ENCODE measurements at places on chromosomes 13 and 19. TPM values are rescaled to one million over a fixed set of nuclear protein-coding genes. Genes with fewer than 3 reads are reported as not detected.

GRCh38 chr13:44242766-44243165, 130.9 kb upstream of the SERP2 start:
- DNase-seq = no peak

- no peak for DNase-seq
Observed at GRCh38 chr19:45385392-45386221, 15.2 kb upstream of the ERCC2 start.

GRCh38 chr19:13284929-13285928, 135.0 kb downstream of the IER2 start:
- no peak for DNase-seq

DNA sequence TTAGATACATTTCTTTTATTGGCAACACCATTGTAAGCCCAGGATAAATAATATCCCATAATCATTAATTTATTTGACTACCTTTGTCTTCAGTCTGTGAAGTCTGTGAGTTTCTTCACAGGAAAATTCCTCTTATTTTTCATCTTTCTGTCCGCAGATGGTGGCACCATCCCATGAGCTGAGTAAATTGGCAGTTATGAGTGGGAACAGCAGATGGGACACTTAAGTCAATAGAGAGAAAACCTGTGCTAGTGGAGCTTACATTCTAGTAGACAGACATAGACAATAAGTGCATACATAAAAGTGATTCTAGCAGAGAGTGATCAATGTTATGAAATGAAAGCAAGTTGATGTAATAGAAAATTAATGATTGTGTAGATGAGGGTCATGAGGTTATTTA, 638.2 kb upstream of the MIR17HG start:
- DNase-seq = no peak

- no peak for DNase-seq
Observed at GRCh38 chr13:45863709-45864590, 12.4 kb upstream of the SIAH3 start.

DNA sequence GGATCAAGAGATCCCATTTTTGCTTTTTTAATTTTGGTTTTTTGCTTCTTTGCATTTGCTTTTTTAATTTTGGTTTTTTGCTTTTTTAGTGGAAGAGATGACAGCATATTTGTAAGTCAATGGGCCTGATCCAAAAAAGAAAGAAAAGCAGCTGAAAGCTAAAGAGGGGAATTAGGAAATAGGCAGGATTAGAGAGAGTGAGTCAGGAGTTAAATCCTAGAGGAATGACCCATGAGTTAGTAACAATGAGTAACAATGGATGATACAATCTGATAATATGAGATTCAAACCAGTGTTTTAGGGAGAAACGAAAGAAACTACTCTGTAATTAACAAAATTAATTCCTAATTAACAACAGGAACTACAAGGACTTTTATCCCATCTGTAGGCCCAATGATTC, 111.2 kb upstream of the SGCG start:
- no peak for DNase-seq

DNA sequence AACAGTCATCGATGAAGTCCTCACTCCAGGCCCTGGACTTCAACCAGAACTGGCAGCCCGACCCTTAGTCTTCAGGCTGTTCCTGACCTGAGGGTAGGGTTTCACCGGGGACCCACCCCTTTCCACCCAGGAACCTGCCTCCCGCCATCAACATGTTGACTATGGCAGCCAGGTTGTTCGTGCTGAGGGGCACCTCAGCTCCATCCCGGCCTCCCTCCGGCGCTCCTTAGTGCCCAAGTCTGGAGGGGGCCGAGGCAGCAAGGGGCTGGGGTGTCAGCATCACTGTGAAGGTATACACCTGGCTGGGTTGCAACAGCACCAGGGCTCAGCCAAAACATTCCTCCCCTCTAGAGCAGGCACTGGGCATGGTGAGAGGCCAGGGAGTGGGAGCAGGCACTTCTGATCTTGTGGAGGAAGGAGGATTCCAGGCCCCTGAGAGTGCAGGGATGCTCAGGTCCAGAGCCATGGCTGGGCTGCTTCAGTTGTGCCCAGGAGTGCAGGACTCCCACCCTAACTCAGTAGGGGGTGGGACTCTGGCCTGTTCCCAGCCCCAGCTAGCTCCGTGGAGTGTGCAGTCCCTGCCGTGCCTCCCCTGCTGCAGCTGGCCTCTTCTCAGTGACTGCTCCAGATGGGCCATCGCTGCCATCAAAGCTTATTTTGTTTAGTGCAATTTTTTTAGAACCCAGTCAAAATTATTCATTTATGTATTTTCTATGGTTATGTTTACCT, 1445.9 kb downstream of the PCDH9 start:
- no peak for DNase-seq

- DNase-seq = peak; percentile 41
Observed at GRCh38 chr13:114044486-114044885, 70.6 kb upstream of the C13orf46 start.

DNA sequence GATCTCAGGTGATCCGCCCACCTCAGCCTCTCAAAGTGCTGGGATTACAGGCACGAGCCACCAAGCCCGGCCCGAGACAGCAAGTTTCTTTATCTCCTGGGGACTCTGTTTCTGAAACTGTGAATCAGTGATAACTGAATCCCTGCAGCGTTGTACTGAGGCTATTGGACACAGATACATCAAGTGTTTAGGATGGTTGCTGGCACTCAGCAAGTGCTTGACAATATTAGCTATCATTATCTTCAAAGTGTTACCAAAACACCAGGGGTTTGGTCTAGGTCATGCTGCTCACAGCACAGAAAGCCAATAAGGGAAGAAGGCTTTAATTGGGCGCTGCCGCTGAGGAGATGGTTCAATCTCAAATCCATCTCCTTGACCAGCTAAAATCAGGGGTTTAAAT, 20.5 kb upstream of the PNMA8C start:
- no peak for DNase-seq

DNA sequence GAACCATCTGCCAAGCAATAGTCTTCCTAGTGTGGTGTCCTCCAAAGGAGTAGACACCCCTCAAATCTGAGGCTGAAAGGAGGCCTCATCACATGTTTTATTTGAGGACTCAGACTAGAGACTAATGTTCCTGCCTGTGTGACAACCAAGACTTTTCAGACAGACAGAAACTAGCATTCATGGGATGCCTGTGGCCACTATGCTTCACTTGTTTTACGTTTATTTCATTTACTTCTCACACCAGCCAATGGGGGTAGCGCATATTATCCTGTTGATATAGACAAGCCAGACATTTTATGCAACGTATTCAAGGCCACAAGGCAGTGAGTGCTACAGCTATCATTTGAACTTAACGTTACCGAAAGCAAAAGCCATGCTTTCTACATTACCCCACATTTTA, 391.7 kb upstream of the HTR2A start:
- DNase-seq = no peak

GRCh38 chr19:33374236-33374714, 766 bp downstream of the CEBPG start:
- peak; percentile 46 for DNase-seq

- DNase-seq = no peak
Observed at GRCh38 chr19:30314056-30314804, 58.0 kb upstream of the ZNF536 start.

DNA sequence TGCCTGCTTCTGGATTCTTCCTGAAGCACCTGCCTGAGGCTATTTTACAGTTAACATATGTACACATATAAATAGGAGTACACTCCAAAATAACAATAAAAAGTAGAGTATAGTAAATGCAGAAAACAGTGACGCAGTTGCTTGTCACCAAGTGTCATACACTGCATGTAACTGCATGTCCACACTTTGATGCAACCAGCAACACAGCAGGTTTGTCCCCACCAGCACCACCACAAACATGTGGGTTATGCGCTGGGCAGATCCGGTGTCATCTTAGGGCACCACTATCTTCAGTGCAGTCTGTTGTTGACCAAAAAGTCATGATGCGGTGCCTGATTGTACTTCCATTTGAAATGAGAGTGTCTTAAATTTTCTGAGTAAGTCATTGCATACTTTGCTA, 51.3 kb downstream of the COL4A2 start:
- DNase-seq = no peak

GRCh38 chr13:65336087-65336749, 1893.9 kb downstream of the PCDH9 start:
- DNase-seq = no peak

GRCh38 chr19:46861691-46862502, 1.1 kb downstream of the ARHGAP35 start:
- no peak for DNase-seq

DNA sequence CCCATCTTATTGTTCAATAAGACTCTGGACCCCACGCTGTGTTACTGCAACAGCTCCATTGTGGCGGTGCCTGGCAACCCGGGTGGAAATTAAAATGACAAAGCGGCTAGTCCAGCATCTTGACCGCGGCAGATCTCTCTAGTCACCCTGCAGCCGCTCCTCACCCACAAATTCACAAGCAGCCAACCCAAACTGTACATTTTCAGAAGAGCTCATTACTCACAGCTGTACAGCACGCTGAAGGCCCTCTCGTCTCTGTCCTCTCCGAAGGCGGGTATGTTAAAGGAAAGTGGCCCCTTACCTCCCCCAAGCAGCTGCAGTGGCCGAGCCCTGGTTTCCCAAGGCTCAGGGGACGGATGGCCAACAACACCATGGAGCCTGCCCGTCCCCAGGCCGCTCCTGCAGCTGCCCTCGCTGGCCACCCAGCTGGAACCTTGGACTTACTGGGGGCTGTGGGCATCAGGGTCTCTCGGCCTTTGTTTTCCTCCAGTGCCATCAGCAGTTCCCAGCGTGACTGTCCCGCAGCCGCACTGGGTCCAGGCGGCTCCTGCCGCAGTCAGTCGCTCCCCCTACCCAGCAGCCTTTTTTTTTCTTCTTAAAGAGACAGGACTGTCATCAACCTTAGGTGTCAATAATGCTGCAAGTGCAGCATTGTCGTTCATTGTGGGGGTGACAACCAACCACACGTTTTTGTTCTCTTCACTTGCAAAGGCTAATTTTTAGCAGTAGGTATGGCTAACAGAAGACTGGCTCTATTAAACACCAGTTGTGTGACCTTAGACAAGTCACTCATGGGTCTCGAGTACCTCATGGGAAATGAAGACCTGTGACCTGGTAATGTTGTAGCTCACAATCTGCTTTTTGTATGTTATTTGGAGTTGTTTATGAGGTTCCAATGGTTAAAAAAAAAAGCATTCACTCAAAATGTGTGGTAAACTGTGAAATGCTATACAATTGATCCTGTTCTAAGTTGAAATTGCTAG, at the start of gene SACS:
TSS of gene SACS (minus strand) at position 532 of the 983 bp plus-strand sequence. CDS start 22,463 bp downstream, outside the sequence.
- peak; percentile 37 for DNase-seq

DNA sequence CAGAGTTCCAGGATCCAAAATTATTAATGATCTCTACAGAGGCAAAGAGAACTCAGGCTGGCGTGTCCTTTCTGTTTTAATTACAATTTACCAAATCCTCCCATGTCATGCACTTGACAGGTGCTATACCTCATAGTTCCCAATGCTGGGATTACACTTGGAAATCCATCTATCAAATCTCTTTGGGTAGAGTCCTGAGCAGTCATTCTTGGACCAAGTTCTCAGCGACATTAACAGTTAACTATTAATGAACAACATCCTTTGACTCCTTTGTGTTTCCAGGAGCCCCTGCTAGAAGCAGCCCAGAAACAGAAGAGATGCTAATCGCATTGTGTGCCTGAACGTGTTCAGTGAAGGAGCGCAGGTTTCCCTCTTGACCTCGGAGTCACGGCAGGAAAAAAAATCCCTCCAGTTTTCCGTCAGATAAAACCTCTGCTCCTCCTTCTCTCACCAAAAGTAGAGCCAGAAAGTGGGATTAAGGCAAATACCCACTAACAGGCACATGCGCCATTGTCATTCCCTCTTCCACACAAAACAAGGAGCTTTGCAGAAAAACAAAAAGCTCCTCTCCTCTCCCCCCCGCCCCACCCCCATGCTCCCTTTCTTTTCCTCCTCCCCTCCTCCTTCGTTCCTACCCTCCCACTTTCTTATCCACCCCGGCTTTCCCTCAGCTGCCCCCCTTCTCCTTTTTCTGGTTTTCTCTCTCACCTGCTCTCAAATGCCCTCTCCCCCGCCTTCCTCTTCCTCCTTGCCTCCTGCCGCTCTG, 224.7 kb downstream of the ZIC5 start:
- no peak for DNase-seq

DNA sequence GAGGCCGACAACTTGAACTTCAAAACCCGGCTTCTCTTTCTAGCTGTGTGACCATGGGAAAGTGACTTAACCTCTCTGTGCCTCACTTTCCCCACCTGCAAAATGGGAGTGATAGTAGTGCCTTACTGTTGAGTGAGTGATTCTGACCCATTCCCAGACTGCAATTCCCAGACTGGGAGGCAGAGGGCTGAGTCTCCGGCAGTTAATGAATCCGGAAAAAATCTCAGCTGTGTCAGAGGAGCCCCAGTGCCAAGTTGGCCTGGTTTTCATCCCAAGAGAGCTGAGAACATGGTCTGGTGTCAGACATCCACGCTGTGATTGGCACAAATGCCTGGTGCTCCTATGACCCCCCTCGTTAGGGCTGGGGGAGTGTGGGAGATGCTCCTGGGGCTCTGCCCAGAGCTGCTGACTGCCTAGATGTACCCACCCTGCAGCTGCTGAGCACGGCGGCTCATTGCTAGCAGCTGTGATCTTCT, 50.0 kb downstream of the PIN1 start:
- peak; percentile 61 for DNase-seq

DNA sequence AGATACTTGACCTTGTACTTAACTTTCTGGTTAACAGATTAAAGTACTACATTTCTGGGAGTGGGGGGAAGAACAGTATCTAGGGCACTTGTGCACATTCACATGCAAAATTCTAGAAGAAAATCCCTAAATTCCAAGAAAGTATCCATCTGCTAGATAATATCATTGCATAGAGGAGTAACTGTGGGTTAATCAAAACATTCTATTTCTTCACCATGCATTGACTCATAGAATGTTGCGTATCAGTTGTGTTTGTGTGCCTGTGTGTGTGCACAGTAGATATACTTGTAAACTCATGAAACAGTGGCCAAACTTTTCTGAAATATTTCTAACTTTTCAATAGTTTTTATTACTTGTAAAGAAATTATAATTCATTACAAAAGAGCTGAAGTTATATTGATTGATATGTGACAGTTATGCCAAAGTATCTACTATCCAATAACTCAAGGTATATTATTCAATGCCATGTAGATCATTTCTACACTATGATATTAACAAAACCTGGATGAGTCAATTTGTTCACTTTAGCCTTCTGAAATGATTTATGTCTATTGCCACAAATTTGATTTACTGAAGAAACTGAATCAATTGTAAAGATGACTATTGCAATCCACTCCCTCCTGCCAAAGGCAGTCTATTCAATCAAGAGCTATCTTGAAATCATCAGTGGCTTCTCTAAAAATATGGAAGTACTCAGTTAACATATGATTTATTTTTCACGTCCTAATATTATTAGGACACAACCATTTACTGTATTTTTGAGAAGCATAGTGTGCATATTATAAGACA, 756.7 kb upstream of the ARGLU1 start:
- DNase-seq = no peak

GRCh38 chr13:78085434-78086225, 167.0 kb upstream of the EDNRB start:
- DNase-seq = no peak

Gene FLT3
- total RNA-seq = 0.07 TPM

Gene ZNF816
- 4.4 TPM for total RNA-seq

Gene MUC16
- total RNA-seq = 0.94 TPM

Gene FREM2
- 0.64 TPM for total RNA-seq

Gene MADCAM1
- 0.37 TPM for total RNA-seq

Gene SYT3
- 0.15 TPM for total RNA-seq

Data from left ventricle myocardium superior (tissue), 1 donor.